ENCODE measurements at places on chromosomes 2 and 18.
A peak's percentile ranks its signal among the peaks of the same experiment; 100 is the strongest.

- no peak for DNase-seq
Observed at GRCh38 chr18:26207937-26208336, 18.3 kb upstream of the TAF4B start.

- DNase-seq: no peak
Observed at GRCh38 chr2:240893363-240893844, 2.6 kb downstream of the MAB21L4 start.

GRCh38 chr2:157874997-157875640 is 1.0 kb downstream of the ACVR1 start:
- peak; percentile 45 for DNase-seq

- no peak for DNase-seq
Observed at GRCh38 chr2:36246320-36246990, 109.1 kb upstream of the CRIM1 start.

- no peak for DNase-seq
Observed at GRCh38 chr2:209162129-209162528, 261.7 kb upstream of the MAP2 start.

- DNase-seq: no peak
Observed at GRCh38 chr2:45545943-45546342, 65.1 kb downstream of the SRBD1 start.

- no peak for DNase-seq
Observed at GRCh38 chr2:37802899-37803379, 122.1 kb upstream of the RMDN2 start.

GRCh38 chr2:180570864-180571263 is 409.5 kb upstream of the UBE2E3 start:
- no peak for DNase-seq

DNA sequence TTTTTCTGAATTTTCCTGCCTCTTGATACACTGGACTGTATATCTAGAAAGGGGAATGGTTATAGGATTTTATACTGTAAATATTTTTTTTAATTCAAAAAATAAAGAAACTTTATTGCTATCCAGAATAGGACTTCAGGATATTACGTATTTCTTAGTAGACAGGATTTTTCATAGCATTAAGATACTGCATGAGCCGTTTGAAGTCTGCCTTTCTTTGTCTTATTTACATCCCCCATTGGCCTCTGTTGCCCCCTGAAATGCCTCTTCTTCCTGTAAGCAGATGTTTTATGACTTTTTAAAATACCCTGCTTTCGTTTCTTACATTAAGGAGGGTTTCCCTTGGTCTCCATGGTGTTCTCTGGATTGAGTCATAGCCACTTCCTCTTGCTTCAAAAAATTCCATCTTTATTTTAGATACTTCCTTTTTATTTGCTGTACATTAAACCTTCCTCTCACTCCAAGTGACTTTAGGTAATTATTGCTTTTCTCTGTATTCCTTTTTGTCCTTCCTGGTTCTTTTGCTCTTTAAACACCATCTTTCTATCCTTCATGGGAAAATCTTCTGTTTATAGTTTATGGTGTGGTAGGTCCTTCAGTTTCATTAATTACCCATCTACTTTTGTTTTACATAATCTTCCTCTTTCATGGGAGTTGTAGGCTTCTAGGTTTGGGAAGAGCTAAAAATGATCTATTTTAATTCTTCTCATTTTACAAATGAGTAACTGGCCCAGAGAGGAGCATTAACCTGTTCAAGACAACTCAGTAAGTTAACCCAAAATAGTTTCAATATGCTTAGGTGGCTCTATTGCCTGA is 72.6 kb downstream of the ZNF532 start:
- no peak for DNase-seq

DNA sequence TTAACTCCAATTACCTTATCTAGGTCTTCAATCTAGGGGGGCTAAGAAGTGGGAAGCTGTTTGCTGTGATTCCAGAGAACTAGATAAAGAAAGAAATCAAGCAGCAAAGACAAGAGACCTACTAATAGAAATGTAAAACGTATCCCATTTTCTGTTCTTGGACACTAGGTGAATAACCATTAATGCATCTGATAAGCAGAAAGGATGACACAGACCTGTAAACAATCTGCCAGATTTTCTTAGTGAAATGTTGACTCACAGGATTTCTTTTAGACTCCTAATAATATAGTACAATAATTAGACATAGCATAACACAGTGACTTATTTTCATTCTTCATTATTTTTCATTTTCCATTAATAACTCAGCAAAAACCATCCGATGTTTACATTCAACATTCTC is 1.3 kb downstream of the WDR35 start:
- DNase-seq: no peak

DNA sequence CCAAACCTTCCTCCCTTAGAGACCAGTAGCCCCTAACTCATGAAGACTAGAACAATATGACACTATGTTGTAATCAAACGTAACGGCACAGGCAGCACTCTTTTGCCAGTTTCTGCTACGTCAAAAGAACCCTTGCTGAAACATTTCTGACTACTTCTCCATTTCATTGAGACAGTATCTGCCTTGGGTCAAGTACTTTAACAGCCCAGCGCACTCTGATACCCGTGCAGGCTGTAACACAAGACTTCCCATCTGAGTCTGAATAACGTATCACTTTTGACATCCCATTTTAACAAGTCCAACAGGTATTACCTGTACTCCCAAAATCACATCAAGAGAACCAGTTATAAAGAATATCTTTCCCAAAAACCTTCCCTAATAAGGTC is 38.4 kb downstream of the TBC1D8 start:
- DNase-seq: no peak

GRCh38 chr18:46283268-46283667 is 179.1 kb downstream of the HAUS1 start:
- no peak for DNase-seq

DNA sequence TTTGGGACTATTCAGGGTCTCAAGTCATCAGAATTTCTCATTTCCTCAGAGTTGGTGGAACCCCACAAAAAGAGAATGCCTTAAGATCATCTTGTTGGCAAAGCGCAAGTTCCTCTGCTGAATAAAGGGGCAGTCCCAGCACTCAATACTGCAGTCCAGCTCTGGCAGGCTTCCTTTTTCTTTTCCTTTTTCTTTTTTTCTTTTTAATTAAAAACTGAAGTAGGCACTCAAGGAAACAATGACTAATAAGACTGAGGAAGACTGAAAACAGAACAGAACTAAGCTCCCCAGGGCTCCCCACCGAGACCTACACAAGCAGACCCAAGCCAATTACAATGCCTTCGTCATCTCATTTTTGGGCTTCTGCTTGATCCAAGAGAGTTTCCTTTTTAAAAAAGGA is 82.0 kb downstream of the STK39 start:
- no peak for DNase-seq

DNA sequence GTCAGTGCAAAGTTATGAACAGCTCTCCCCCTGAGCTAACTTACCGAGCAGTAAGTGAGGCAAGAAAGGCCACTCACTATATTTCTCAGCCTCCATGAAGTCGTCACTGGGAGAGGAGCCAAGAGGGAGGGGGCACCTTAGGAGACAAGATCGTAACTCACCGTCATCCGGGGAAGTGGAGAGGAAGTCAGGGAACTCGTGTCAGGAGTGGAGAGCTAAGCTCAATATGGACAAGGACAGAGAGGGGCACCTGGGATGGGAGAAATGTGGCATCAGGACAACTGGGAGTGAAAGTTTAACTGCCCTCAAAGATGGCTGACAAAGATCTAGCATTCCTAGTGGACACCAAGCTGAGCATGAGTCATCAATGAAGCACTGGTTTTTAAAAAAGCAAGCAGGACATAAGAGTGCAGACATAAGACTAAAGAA is 37.1 kb downstream of the BCL11A start:
- DNase-seq: no peak

- no peak for DNase-seq
Observed at GRCh38 chr2:16441431-16441830, 224.2 kb downstream of the CYRIA start.

DNA sequence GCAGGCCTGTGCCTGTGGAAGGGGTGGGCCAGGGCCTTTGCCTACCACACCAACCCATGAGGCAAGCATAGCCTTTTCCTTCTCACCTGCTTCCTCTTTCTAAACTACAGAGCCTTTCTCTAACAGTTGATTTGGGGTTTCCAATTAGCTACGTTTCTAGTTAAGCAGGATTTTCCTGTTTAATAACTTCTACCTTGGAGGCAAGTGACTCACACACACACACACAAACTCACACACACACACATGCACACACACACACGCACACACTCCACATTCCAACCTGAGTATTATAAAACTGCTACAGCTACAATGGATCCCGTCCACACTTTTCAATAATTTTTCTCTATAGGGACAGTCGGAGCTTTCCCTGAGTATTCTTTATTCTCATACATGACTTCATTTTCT is 84.9 kb downstream of the SOX11 start:
- no peak for DNase-seq

DNA sequence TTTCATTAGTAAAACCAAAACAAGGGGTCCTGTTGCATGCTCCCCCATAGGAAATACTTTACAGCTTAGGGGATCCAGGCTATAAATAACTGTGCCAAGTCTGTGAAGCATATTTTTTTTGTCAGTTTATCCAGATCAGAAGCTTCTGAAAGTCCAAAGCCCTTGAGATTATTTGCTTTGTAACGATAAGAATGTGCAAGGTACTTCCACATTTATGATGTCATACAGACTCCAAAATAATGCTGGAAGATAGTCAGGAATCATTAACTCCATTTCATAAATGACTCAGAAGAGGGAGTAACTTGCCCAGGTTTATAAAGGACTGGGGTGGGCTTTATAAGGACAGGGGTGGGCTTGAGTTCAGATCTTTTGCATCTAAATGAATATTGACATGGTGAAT is 29.3 kb downstream of the RDH14 start:
- DNase-seq: no peak

DNA sequence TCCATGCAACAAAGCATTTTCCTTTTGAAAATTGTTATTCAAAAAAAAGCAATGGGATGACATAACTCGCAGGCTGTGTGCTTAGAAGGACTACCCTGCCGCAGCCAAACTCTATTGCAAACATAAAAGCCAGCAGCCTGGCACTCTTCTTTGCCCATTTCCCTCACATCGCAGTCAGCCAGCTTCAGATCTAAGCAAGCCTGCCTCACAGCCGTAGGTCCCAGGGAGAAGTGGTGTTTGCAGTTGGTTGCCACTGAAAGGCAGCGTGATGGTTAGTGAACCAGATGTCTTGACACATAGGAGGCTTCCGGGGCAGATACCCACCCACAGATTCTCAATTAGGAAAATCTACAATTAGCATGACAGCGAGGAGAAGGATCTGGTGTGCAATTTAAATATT is 655.2 kb downstream of the RNF144A start:
- DNase-seq: no peak

- DNase-seq: no peak
Observed at GRCh38 chr2:132667706-132668105, 2.3 kb downstream of the LYPD1 start.

DNA sequence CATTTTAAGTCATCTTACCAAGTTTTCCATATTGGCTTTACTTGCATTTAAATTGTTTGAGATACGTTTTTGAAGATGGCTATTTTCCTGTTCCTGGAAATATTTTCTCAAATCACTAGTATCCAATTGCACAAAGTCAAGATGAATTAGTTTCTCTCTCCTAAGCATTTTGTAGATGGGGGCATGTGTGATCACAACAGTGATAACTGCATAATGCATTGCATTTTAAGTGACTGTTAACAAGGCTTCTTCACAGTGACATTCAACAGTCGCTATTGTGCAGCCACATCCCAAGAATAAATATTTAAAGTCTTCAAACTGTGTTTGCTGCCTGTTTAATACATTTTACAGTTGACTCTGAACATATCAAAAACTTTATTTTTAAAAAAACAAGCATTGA is 694.2 kb upstream of the CDH7 start:
- no peak for DNase-seq

GRCh38 chr18:519019-519879 is 18.7 kb upstream of the COLEC12 start:
- DNase-seq: no peak

GRCh38 chr2:53130441-53130943 is 637.1 kb upstream of the CHAC2 start:
- DNase-seq: no peak

DNA sequence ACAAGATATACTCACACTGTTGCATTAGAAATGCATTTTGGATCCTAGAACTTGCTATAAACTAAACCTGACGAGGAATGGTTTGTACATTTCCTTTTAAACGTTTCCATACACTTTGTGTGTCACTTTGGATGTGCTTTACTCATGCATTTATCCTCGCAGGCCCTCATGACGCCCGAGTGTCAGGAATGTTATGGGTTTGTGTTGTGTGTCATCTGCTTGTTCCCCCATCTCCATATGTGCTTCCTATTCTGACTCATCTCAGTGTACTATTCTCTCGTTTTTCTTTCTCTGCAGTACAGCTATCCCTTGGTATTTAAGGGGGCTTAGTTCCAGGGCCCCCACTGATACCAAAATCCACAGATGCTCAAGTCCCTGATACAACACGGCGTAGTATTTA is 121.5 kb upstream of the RASGRP3 start:
- no peak for DNase-seq

GRCh38 chr2:134362152-134362668 is 108.3 kb downstream of the MGAT5 start:
- DNase-seq: no peak

DNA sequence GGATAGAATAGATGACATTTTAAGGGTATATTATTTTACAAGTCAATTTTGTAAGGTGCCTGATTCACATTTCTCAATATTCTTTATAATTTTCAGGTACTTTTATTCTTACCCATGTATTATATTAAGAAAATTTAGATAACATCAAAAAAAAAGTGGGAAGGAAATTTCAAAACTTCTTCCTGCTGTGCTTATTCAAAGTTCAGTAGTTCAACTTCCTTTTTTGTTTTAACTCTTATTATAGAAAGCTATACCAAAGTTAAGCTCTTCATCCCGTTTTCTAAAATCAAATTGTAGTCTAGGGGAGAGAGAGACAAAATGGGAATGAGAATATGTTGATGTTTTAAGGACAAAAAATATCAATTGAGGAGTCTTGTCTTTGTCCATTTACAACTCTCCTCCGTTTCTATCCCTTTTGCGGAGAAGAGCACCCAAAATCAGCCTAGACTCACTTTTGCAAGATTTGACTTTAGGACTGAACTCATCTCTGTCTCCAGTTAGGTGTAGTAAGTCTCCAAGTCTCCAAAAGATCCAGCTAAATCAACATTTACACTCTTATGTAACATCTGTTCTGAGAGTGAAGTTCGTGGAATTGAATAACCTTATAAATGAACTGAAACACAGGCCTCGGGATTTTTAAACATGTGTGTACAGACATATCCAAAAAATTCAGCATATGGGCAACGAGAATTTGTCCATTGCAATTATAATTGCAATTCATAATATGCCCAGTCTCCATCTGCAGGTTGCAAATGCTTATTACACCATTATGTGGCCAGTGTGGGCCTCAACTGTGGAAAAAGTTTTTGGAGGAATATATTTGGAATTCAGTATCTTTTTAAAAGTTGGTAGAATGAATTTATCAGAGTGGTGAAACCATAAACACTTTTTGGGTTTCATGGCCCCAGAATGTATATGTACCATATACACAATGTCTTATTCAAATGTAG is 23.9 kb downstream of the FAM124B start:
- no peak for DNase-seq

DNA sequence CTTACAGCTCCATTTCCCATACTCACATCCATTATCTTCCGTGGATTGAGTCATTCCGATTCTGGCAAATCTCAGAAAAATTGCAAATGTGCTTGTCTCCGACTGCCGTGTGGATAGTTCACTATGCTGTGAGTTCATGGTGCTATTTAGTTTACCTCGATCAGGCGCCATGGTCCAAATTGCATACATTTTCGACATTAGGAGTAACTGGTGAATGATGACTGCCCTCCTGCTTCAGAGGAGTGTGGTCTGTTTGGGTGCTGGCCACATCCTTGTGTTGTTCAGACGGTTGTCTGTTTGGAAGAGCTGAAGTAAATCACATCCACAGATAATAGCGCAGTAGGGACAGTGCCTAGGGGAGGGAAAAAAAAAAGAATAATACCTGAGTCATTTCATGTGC is 439.5 kb downstream of the ZNF516 start:
- DNase-seq: no peak
